ENCODE measurements at places on chromosomes 6 and 20.

GRCh38 chr20:58710481-58711265 lies 18.1 kb downstream of the NPEPL1 start:
- peaks cover 5% of the 10 kb centered on the region for H3K36me3 ChIP-seq
- no peaks in the 10 kb centered on the region for H3K4me1 ChIP-seq
- H3K4me3 ChIP-seq, result no peak overlapping the region
- no peak overlapping the region for H3K27ac ChIP-seq
- DNase-seq, result no peak

GRCh38 chr20:9617940-9618339 lies 103.5 kb downstream of the LAMP5 start:
- no peaks in the 10 kb centered on the region for H3K4me1 ChIP-seq
- DNase-seq, result no peak
- H3K27ac ChIP-seq, result no peak overlapping the region
- no peaks in the 10 kb centered on the region for H3K27me3 ChIP-seq
- H3K4me3 ChIP-seq, result no peak overlapping the region

GRCh38 chr6:100512203-100512862 lies 47.6 kb upstream of the SIM1 start:
- DNase-seq, result no peak
- H3K4me1 ChIP-seq, result no peaks in the 10 kb centered on the region
- H3K27ac ChIP-seq, result no peak overlapping the region
- no peak overlapping the region for H3K4me3 ChIP-seq

- no peak overlapping the region for H3K4me3 ChIP-seq
- H3K27ac ChIP-seq, result no peak overlapping the region
- no peak for DNase-seq
Observed at GRCh38 chr20:56431471-56431870, 19.4 kb downstream of the CASS4 start.

- peaks cover 16% of the 10 kb centered on the region for H3K36me3 ChIP-seq
- no peak overlapping the region for H3K4me3 ChIP-seq
- DNase-seq, result no peak
- no peaks in the 10 kb centered on the region for H3K27me3 ChIP-seq
- no peak overlapping the region for H3K27ac ChIP-seq
Observed at GRCh38 chr6:83948851-83949250, 84.7 kb upstream of the MRAP2 start.

- H3K36me3 ChIP-seq, result no peaks in the 10 kb centered on the region
- peaks cover 17% of the 10 kb centered on the region for H3K4me1 ChIP-seq
- peak overlapping the region; percentile 80 for H3K4me3 ChIP-seq
- no peak for DNase-seq
- no peak overlapping the region for H3K27ac ChIP-seq
- H3K27me3 ChIP-seq, result no peaks in the 10 kb centered on the region
Observed at GRCh38 chr6:156718647-156719394, 58.4 kb upstream of the ARID1B start.

DNA sequence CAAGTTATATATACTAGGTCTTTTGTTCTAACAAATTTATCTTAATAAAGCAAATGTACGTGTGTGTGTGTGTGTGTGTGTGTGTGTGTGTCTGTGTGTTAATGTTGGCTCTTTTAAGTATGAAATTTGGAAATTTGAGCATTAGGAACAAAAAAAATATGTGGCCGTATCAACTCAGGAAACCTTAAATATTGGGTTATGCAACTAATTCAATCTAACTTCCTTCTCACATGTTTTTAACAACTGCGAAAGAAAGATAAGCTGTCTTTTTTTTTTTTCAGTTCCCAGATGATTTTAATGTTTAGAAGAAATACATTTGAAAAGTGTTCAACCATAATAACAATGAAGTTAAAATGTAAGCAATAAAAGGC lies 616.4 kb upstream of the ARID1B start:
- no peaks in the 10 kb centered on the region for H3K36me3 ChIP-seq
- no peaks in the 10 kb centered on the region for H3K27me3 ChIP-seq
- no peak overlapping the region for H3K27ac ChIP-seq
- H3K4me1 ChIP-seq, result no peaks in the 10 kb centered on the region
- no peak for DNase-seq

GRCh38 chr6:148388521-148388920 lies 45.9 kb downstream of the SASH1 start:
- DNase-seq, result no peak
- H3K27ac ChIP-seq, result no peak overlapping the region
- peaks cover 3% of the 10 kb centered on the region for H3K27me3 ChIP-seq

- H3K4me1 ChIP-seq, result peaks cover 50% of the 10 kb centered on the region
- no peaks in the 10 kb centered on the region for H3K36me3 ChIP-seq
- no peak for DNase-seq
- H3K27me3 ChIP-seq, result no peaks in the 10 kb centered on the region
Observed at GRCh38 chr6:34315780-34316179, 67.0 kb upstream of the SMIM29 start.

GRCh38 chr6:42429836-42430235 lies 21.9 kb downstream of the TRERF1 start:
- H3K27me3 ChIP-seq, result no peaks in the 10 kb centered on the region
- peaks cover 69% of the 10 kb centered on the region for H3K4me1 ChIP-seq
- no peak for DNase-seq
- H3K36me3 ChIP-seq, result peaks cover 30% of the 10 kb centered on the region
- H3K27ac ChIP-seq, result no peak overlapping the region
- H3K4me3 ChIP-seq, result peak overlapping the region; percentile 42

GRCh38 chr20:63968928-63969760 lies 586 bp downstream of the ZNF512B start:
- H3K27ac ChIP-seq, result peak overlapping the region; percentile 62
- H3K4me1 ChIP-seq, result peaks cover 21% of the 10 kb centered on the region
- H3K36me3 ChIP-seq, result no peaks in the 10 kb centered on the region
- peak overlapping the region; percentile 87 for H3K4me3 ChIP-seq
- H3K27me3 ChIP-seq, result peaks cover 6% of the 10 kb centered on the region

- no peak overlapping the region for H3K4me3 ChIP-seq
- H3K36me3 ChIP-seq, result no peaks in the 10 kb centered on the region
- DNase-seq, result no peak
- H3K27ac ChIP-seq, result no peak overlapping the region
- H3K27me3 ChIP-seq, result peaks cover 1% of the 10 kb centered on the region
- no peaks in the 10 kb centered on the region for H3K4me1 ChIP-seq
Observed at GRCh38 chr20:58021481-58021880, 207.0 kb downstream of the ANKRD60 start.

GRCh38 chr6:27025351-27025750 lies 222.2 kb upstream of the PRSS16 start:
- H3K4me1 ChIP-seq, result peaks cover 5% of the 10 kb centered on the region
- no peaks in the 10 kb centered on the region for H3K36me3 ChIP-seq
- no peak overlapping the region for H3K4me3 ChIP-seq
- DNase-seq, result no peak
- peaks cover 8% of the 10 kb centered on the region for H3K27me3 ChIP-seq

DNA sequence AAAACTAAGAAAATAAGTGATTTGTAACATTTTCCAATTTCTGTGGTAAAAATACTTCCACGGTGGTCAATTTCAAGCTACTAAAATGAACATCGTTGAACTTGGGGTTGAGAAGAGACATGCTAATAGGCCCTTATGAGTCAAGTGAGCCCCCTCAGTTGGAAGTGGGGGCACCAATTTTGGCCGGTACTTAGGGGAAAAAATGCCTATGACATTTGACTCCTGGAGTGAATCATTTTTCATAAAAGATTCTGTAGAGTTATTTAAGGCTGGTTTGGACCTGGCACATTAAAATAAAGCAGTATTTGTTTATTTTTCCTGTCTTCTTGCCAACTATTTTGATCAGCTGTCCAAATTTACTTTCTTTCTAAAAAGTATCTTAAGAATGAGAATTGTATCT lies 32.4 kb upstream of the CAP2 start:
- no peak for DNase-seq
- no peak overlapping the region for H3K27ac ChIP-seq

GRCh38 chr20:14644306-14645097 lies 307.1 kb upstream of the FLRT3 start:
- no peaks in the 10 kb centered on the region for H3K36me3 ChIP-seq
- no peak overlapping the region for H3K27ac ChIP-seq
- H3K4me3 ChIP-seq, result no peak overlapping the region

- DNase-seq, result no peak
- H3K36me3 ChIP-seq, result peaks cover 8% of the 10 kb centered on the region
- H3K27ac ChIP-seq, result no peak overlapping the region
Observed at GRCh38 chr6:130620338-130620781, 206.8 kb upstream of the SMLR1 start.

GRCh38 chr20:15359056-15359455 lies 1021.6 kb upstream of the FLRT3 start:
- DNase-seq, result no peak
- H3K27me3 ChIP-seq, result no peaks in the 10 kb centered on the region
- H3K36me3 ChIP-seq, result no peaks in the 10 kb centered on the region
- no peaks in the 10 kb centered on the region for H3K4me1 ChIP-seq
- H3K4me3 ChIP-seq, result no peak overlapping the region

- H3K36me3 ChIP-seq, result peaks cover 13% of the 10 kb centered on the region
- peaks cover 19% of the 10 kb centered on the region for H3K4me1 ChIP-seq
Observed at GRCh38 chr6:17621003-17621402, 20.9 kb downstream of the FAM8A1 start.

GRCh38 chr6:83867527-83868161 lies 8.2 kb downstream of the CYB5R4 start:
- no peak overlapping the region for H3K27ac ChIP-seq
- no peaks in the 10 kb centered on the region for H3K27me3 ChIP-seq
- peaks cover 24% of the 10 kb centered on the region for H3K4me1 ChIP-seq

- no peaks in the 10 kb centered on the region for H3K4me1 ChIP-seq
- no peak for DNase-seq
- no peak overlapping the region for H3K4me3 ChIP-seq
- H3K27ac ChIP-seq, result no peak overlapping the region
- H3K36me3 ChIP-seq, result no peaks in the 10 kb centered on the region
Observed at GRCh38 chr6:138582573-138582972, 83.3 kb upstream of the NHSL1 start.

DNA sequence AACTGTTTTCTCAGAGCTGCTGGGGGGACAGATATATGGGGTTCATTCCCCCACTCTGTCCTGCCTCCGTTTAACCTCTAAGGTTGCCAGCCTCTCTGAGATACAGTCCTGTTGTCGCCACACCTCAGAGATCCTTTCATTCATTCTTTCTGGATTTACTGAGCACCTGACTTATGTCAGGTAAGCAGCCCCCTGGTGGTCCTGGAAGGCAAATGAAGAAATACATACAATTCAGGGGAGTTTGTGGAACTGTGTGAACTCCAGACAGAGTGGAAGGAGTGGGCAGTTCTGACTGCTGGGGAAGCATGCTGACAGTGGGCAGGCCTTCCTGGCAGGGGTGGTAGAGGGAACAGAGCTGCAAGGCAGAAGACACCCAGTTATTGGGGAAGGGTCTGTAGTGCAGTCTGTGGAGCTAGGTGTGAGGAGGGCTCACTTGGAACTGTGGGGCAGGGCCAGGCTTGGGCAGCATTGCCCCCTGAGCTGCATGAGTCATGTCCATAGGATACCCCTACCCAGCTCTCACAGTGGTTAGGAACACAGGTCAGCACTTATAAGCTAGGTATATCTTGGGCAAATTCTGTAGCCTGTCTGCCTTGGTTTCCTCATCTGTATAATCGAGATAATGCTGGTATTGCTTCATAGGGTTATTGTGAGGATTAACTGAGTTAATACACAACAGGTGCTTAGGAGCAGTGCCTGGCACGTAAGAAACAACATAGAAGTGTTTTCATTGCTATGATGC lies 12.8 kb upstream of the SGK2 start:
- H3K27me3 ChIP-seq, result no peaks in the 10 kb centered on the region
- no peak for DNase-seq
- no peak overlapping the region for H3K27ac ChIP-seq
- no peaks in the 10 kb centered on the region for H3K36me3 ChIP-seq

- peaks cover 2% of the 10 kb centered on the region for H3K27me3 ChIP-seq
- peaks cover 3% of the 10 kb centered on the region for H3K4me1 ChIP-seq
- H3K36me3 ChIP-seq, result no peaks in the 10 kb centered on the region
- no peak overlapping the region for H3K4me3 ChIP-seq
- DNase-seq, result no peak
Observed at GRCh38 chr20:51306081-51306480, 236.4 kb downstream of the NFATC2 start.

DNA sequence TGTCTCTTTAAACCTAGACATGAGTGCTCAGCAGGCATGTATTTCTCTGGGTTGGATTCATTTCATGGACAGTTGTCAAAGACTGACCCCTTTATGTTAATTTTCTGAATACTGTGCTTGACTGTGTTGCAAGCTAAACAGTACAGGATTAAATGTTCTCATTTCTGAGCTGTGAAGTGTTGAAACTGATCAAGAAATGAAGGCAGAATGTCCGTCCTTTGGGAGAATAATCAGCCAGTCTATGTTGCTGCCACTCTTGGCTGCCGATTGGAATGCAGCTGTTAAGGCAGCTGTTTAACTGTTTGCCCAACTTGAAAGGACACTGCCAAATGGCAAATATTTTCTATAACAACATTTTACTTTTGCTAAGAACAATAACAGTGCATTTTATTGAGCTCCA lies 87.3 kb downstream of the CEP57L1 start:
- H3K36me3 ChIP-seq, result no peaks in the 10 kb centered on the region
- no peak overlapping the region for H3K4me3 ChIP-seq
- no peak for DNase-seq
- peaks cover 4% of the 10 kb centered on the region for H3K27me3 ChIP-seq
- H3K4me1 ChIP-seq, result peaks cover under 1% of the 10 kb centered on the region

- no peaks in the 10 kb centered on the region for H3K4me1 ChIP-seq
- H3K27me3 ChIP-seq, result peaks cover 5% of the 10 kb centered on the region
- H3K36me3 ChIP-seq, result no peaks in the 10 kb centered on the region
- no peak for DNase-seq
- no peak overlapping the region for H3K4me3 ChIP-seq
- no peak overlapping the region for H3K27ac ChIP-seq
Observed at GRCh38 chr20:53061192-53062108, 89.3 kb downstream of the TSHZ2 start.

DNA sequence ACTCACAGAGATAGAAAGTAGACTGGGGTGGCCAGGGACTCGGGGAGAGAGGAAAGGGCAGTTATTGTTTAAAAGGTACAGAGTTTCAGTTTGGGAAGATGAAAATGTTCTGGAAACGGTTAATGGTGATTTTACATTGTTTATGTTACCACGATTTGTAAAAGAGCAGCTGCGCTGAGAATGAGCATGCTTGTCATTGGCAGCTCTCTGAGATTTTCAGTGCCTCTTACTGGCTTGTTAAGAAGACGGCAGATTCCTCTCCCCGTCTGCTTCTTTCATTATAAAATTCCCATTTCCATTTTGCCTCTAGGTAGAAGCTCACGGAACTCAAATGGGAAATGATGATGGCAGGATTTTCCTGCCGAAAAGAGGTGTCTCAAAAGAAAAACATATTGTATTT lies 39.7 kb upstream of the PPP1R3G start:
- H3K36me3 ChIP-seq, result peaks cover 15% of the 10 kb centered on the region
- no peaks in the 10 kb centered on the region for H3K4me1 ChIP-seq
- H3K27me3 ChIP-seq, result peaks cover 3% of the 10 kb centered on the region

DNA sequence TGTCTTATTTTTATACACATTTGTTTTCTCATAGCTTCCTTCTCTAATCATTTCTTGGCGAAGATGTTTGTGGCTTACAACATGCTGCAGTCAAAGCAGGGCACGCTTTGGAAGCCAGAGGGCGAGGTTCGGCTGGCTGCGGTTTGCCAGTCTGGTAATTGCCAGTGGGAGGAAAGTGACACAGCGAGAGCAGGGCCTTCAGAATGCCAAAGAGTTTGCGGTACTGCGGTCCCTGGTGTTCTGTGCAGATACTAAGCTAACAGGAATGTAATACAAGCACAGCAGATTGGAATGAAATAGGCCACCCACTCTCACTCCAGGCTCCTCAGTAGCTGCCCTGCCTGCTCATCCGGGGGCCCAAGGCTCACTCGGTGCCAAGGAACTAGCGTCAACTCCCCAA lies 58.7 kb upstream of the TGM3 start:
- H3K36me3 ChIP-seq, result no peaks in the 10 kb centered on the region
- no peak overlapping the region for H3K4me3 ChIP-seq
- no peak overlapping the region for H3K27ac ChIP-seq

Data from immature natural killer cell (primary cell).